ENCODE measurements at places on chromosomes 13 and 19.

DNA sequence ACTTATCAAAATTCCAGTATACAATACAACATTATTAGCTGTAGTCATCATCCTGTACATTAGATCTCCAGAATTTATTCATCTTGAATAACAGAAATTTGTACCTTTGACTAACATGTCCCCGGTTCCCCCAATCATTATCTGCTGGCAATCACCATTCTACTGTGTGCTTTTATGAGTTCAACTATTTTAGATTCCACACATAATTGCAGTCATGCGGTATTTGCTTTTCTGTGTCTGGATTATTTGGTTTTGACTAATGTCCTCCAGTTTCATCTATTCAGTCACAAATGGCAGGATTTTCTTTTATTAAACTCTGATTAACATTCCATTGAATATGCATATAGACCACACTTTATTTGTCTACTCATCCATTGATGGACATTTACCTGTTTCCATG lies 530.7 kb upstream of the SLITRK1 start:
- no peaks in the 10 kb centered on the region for H3K36me3 ChIP-seq
- no peak overlapping the region for H3K4me3 ChIP-seq
- no peaks in the 10 kb centered on the region for H3K27me3 ChIP-seq
- no peak overlapping the region for H3K27ac ChIP-seq

- no peaks in the 10 kb centered on the region for H3K27me3 ChIP-seq
- no peak for DNase-seq
- no peak overlapping the region for H3K4me3 ChIP-seq
- peak overlapping the region; percentile 56 for H3K27ac ChIP-seq
- H3K36me3 ChIP-seq = no peaks in the 10 kb centered on the region
These were observed 14.6 kb downstream of the FRY start for GRCh38 chr13:32045982-32046785.

DNA sequence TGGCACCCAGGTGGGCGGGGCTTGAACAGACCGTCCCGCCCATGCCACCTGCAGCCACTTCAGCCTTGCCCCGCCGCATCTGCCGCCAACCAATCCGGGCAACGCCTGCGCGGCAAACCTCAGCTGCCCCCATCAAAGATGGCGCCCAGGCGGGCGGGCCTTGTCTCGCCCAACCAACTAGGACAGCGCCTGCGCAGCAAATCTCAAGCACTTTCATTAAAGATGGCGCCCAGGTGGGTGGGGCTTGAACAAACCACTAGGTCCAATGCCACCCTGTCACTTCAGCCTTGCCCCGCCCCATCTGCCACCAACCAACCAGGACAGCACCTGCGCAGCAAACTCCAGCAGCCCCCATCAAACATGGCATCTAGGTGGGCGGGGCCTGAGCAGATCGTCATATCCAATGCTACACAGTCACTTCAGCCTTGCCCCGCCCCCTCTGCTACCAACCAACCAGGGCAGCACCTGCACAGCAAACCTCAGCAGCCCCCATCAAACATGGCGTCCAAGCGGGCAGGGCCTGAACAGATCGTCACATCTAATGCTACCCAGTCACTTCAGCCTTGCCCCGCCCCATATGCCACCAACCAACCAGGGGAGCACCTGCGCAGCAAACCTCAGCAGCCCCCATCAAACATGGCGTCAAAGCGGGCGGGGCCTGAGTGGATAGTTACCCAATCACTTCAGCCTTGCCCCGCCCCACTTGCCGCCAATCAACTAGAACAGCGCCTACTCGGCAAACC lies 1.4 kb downstream of the PEG3 start:
- H3K27me3 ChIP-seq = no peaks in the 10 kb centered on the region
- no peaks in the 10 kb centered on the region for H3K36me3 ChIP-seq
- H3K27ac ChIP-seq = peak overlapping the region; percentile 83
- no peaks in the 10 kb centered on the region for H3K4me1 ChIP-seq
- DNase-seq = no peak

DNA sequence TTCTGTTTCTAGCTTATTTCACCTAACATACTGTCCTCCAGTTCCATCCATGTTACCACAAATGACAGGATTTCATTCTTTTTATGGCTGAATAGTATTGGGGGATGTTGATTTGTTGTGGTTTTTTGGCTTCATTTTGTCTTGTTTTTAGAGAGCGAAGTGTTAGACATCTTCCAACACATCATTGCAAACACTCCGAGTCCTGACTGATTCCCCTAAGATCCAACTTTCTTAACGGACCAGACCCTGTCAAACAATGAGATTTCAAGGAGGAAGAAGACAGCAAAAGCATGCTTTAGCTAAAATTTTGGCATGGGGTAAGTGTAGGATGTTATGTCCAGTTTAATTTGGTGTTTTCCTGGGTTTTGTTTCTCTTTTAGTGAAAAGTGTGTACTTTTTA lies 3.8 kb upstream of the CASP14 start:
- no peak overlapping the region for H3K4me3 ChIP-seq
- H3K27ac ChIP-seq = no peak overlapping the region
- no peak for DNase-seq

DNA sequence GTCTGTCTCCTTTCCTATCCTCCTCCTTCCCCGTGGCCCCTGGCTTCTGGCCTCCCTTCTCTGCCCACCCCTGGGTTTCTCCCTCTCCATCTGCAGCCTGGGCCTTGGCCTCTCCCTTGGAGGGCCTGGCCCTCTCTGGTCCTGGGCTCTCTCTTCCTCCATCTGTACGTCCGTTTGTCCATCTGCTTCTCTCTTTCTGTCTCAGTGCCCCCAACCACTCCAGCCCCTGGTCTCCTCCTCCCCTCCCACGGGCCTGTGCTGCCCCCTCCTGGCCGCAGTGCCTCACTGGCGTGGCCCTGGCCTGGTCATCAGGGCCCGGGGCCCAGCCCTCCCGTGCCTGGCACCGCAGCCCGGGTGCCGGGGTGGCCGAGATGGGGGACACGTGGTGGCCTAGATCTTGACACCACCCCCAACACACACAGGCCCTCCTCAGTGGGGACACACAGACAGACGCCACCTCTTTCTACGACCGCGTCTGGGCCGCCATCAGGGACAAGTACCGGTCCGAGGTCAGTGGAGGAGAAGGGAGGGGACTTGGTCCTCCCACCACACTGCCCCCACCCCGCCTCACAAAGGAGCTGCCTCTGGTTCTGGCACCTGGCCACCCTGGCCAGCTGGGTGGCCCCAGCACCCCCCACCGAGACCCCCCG lies 11.3 kb downstream of the PRKCSH start:
- DNase-seq = no peak
- H3K4me3 ChIP-seq = no peak overlapping the region
- H3K27ac ChIP-seq = no peak overlapping the region
- H3K36me3 ChIP-seq = peaks cover 69% of the 10 kb centered on the region
- no peaks in the 10 kb centered on the region for H3K27me3 ChIP-seq

GRCh38 chr19:57583521-57584416 lies at the start of gene ZIK1:
ZIK1 (plus strand) TSS chr19:57584145; CDS start chr19:57584357, 212 bp downstream.
- peak within 1 kb of the TSS; percentile 60 for H3K4me3 ChIP-seq
- no peak within 1 kb of the TSS for H3K27ac ChIP-seq
- H3K36me3 ChIP-seq = no peaks in the 10 kb centered on the region

DNA sequence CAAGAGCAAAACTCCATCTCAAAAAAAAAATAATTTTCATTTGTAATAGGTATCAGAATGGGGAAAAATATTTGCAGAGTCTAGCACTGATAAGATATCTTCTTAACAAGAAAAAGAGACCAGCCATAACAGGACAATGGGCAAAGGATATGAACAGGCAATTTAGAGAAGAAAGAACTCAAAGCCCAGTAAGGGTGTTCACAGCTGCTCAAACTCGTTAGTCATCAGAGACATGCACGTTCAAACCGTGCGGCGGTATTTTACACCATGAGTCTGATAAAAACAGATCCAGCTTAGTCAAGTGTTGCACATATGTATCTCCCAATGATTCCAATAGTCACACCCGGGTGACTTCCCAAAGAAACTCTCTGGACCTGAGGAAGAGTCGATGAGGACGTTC lies 13.7 kb upstream of the NCCRP1 start:
- no peaks in the 10 kb centered on the region for H3K27me3 ChIP-seq
- H3K27ac ChIP-seq = no peak overlapping the region
- no peaks in the 10 kb centered on the region for H3K4me1 ChIP-seq

DNA sequence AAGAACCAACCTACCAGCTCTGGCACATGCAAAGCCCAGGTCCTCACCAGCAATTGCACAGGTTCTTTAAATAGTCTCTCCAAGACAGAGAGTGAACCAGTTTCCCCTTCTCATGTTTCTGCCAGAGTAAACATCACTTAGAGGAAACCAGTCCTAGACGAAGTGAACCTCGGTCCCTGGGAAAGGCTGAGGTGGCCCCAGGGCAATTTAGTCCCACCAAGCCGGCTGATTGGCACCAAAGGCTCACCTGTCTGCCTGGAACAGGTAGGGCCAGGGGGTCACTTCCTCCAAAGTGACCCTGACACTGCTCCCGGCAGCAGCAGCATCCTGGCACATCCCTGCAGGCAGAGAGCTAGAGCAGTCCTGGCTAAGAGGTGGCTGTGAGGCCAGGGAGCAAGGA lies 122.9 kb upstream of the ZNF507 start:
- H3K4me1 ChIP-seq = peaks cover 4% of the 10 kb centered on the region
- no peak overlapping the region for H3K27ac ChIP-seq
- no peaks in the 10 kb centered on the region for H3K36me3 ChIP-seq
- H3K27me3 ChIP-seq = no peaks in the 10 kb centered on the region

DNA sequence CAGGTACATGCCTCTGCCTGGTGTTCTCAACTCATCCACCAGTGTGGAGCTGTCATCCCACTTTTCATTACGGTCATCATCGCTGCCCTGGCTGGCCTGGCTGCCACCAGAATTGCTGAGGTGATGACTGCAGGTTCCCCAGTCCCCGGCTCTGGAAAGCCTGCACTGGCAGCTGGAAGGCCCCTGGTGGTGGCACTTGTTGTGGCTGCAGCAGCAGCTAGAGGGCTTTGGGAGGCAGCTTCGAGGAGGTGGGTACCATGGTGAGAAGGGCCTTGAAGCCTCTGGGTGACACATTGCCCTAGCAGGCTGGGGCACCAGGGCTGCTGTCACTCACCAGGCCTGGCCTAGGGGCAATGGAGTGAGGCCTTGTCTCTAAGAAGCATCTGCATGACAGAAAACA lies 25.3 kb upstream of the ZNF14 start:
- no peaks in the 10 kb centered on the region for H3K36me3 ChIP-seq
- H3K4me1 ChIP-seq = no peaks in the 10 kb centered on the region
- no peaks in the 10 kb centered on the region for H3K27me3 ChIP-seq
- no peak for DNase-seq

DNA sequence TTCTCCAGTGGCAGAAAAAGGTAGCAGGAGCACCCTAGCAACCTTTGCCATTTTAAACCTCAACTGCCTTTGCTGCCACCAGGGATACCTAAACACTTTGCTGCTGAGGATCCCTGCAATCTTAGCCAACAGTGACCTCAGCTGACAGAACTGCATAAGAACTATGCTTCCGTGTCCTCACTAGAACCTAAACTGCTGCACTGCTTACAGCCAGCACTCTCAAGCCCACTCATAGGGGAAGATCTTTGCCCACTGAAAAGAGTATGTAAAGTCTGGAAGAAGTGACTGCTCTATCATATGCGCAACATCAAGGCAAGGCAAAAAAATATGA lies 270.0 kb upstream of the PCDH20 start:
- H3K36me3 ChIP-seq = no peaks in the 10 kb centered on the region
- DNase-seq = no peak
- H3K4me1 ChIP-seq = no peaks in the 10 kb centered on the region
- no peak overlapping the region for H3K4me3 ChIP-seq
- no peak overlapping the region for H3K27ac ChIP-seq
- H3K27me3 ChIP-seq = no peaks in the 10 kb centered on the region

GRCh38 chr19:4969772-4970531 lies 1.0 kb downstream of the KDM4B start:
- H3K27ac ChIP-seq = peak overlapping the region; percentile 92
- H3K27me3 ChIP-seq = no peaks in the 10 kb centered on the region
- H3K4me1 ChIP-seq = peaks cover 53% of the 10 kb centered on the region
- peak overlapping the region; percentile 69 for H3K4me3 ChIP-seq

- DNase-seq = no peak
- H3K36me3 ChIP-seq = no peaks in the 10 kb centered on the region
- H3K27me3 ChIP-seq = no peaks in the 10 kb centered on the region
- no peaks in the 10 kb centered on the region for H3K4me1 ChIP-seq
- no peak overlapping the region for H3K27ac ChIP-seq
These were observed 35.0 kb downstream of the B3GLCT start for GRCh38 chr13:31234729-31235128.

- peak overlapping the region; percentile 46 for H3K4me3 ChIP-seq
- no peaks in the 10 kb centered on the region for H3K36me3 ChIP-seq
- DNase-seq = no peak
- H3K27ac ChIP-seq = no peak overlapping the region
- H3K4me1 ChIP-seq = peaks cover 45% of the 10 kb centered on the region
These were observed 12.5 kb downstream of the GADD45B start for GRCh38 chr19:2488405-2488941.

DNA sequence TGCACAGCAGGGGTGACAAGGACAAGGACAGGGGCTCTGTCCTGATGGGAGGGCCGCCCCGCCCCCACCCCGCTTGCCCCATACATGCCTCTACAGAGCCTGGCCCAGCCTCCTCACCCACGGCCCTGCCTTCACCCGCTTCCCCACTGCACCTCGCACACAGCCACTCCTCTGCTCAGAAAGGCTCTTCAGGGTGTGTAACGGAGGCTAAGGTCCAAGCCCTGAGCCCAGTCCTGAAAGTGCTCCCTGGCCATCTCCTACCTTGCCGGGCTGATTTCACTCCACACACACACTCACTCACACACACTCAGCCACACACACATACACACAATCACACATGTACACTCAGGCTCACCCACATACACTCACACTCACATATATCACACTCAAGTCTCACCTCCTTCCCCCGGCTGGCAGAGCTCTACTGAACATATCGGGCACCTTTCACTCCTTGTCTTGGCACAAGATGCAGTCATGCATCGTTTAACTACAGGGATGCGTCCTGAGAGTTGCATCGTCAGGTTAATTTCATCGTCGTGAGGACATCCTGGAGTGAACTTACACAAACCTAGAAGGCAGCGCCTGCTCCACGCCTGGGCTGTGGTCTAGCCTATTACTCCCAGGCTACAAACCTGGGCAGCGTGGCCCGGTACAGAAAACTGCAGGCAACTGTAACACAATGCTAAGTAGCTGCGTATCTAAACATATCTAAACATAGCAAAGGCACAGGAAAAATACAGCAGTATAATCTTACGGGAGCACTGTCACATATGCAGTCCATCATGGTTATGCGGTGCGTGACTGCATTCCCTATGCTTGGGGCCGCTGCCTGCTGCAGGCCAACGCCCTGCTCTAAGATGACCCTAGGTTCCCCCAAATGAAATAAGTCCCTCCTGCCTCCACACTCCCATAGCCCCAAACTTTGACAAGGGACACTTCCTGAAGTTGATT lies 13.1 kb downstream of the EPS15L1 start:
- peak overlapping the region; percentile 80 for H3K27ac ChIP-seq
- no peak overlapping the region for H3K4me3 ChIP-seq
- H3K27me3 ChIP-seq = no peaks in the 10 kb centered on the region

- no peak overlapping the region for H3K27ac ChIP-seq
- no peaks in the 10 kb centered on the region for H3K27me3 ChIP-seq
- no peaks in the 10 kb centered on the region for H3K4me1 ChIP-seq
- no peak overlapping the region for H3K4me3 ChIP-seq
- DNase-seq = no peak
These were observed 124.6 kb upstream of the RXFP2 start for GRCh38 chr13:31614704-31615103.
